Umbilical cord (tissue), 2 donors: ENCODE measurements at places on chromosomes 13 and 19. TPM values are rescaled to one million over a fixed set of nuclear protein-coding genes. Genes with fewer than 3 reads are reported as not detected.

- DNase-seq = peak; percentile 69
Measured at GRCh38 chr19:53772943-53773342, 51.2 kb downstream of the NLRP12 start.

- DNase-seq = no peak
Measured at GRCh38 chr13:74891610-74892009, 590.4 kb downstream of the TBC1D4 start.

DNA sequence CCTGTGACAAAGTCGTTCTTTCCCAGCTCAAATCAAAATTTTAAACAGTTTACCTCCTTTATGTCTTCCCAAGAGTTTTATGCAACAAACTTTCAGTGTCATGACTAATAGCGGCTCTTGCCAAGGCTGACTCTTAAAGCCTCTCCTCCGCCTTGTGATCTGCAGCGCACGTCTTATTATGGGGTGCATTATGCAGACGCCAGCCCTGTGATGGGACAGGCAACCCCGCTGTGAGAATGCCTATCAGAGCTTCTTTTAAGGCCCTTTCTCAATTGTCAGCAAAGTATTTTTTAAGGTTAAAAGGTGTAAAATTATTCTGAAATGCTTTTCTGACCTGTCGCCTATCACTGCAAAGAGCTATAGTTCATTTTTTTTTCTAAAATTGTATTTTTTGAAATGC is 152.8 kb downstream of the SOX1 start:
- DNase-seq = peak; percentile 2

DNA sequence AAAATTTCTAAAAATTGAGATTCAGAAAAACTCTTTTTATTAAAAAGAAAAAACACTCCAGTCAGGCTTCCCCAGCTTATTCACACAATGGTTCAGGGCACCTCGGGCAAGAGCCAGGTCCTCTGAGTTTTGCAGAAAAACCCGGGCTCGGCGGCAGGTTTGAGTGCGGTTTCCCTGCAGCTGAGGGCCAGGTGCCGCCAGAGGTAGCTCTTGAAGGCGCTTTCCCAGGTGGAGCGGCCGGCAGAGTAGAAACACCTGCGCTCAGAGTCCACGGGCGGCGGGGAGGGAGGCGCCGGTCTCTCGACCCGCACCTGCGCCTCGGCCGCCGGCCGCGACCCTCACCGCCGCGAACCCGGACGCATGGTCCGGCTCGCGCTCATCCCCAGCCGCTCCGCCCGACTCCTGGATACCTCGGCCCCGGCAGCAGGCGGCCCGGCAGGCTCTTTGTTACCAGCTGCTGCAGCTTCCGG is 444 bp downstream of the PROSER1 start:
- DNase-seq = no peak

DNA sequence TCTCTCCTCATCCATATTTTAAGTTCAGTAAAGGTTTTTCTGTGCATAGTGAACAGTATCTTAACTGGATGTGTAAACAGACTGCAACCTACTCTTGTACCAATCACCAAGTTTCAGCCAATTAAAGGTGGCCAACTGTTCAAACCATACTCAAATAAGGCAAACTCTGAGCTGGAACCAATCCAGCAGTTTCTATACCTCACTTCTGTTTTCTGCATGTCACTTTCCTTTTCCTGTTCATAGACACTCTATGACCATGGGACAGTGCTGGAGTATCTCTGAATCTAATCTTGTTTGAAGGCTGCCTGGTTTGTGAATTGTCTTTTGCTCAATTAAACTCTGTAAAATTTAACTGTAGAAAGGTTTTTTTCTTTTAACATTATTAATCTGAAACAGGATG is 470.3 kb upstream of the SLITRK6 start:
- DNase-seq = no peak

DNA sequence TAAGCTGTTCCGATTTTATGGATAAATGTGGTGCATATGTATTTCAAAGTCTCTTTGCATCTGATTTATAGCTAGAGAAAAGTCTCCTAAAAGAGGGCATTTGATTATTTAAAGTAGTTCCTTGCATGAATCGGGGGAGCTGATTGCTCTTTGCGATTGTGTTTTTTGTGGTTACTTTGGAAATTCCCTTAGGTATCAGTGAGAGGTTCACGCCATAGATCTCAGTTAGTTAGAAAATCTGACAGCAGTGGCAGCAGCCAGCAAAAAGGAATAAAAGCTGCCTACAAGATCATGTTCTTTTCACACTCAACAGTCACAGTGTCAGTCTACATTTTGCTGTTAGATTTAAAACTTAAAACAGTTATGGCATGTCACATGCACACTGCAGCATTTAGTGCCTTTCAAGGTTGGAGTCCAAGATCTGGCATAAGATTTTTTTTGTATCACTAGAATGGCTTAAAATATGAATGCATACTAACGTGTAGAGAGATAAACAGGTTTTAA is 436.5 kb upstream of the PCDH20 start:
- no peak for DNase-seq

DNA sequence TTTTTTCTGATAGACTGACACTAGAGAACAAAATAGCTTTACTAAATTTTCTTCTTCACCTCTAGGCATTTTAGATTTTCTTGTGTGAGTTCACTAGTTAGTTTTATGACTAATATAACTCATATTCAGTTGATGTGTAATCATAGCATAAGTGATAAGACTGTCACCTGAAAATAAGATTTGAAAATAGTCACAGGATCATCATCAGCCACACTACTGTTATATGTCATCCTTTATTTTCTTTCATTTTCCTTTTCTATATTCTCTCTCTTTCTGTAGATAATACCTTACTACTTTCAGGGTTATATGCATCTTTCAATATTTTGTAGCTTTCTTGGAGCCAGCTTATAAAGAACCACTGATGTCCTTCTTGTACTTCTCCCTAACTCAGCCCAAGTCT is 292.6 kb downstream of the TDRD3 start:
- no peak for DNase-seq

DNA sequence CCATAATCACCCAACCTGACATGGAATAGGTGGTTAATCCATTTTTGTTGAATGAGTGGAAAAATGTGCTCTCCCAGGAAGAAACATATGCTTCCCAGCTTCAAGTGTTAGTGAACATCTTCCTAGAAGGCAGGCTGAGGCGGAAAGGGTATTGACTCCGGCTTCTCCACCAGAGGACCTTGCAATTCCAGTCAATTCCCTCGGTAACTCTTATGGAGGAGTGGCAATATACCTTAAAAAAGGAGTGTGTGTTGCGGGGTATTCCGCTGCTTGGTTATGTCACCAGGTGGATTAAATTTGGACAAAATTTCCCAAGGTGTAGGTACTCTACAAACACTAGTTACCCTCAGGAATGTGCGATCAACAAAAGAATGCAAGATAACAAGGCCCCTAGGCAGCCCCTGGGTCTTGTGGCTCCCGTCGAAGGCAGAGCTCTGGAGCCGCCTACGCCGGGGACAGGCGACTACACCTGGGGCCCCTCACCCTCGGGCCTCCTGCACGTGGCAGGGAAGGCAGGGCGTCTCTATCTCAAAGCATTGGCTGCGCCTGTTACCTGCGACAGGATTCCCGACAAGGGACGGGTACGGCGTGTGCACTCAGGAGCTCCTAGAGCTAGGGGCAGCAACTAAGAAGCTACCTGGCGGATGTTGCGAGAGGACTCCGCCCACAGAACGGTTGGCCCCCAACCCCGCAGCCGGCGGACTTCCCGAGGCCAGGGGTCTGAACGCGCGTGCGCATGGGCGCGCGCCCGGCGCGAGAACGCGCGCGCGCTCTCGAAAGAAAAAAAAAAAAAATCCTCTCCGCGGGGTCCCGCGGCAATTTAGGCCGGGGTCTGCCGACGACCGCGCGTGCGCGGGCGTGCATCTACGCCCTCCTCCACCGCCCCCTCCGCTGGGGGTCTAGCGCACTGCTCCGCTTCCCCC is at the start of gene WDR87:
TSS of gene WDR87 (minus strand) at position 649 of the 923 bp plus-strand sequence. CDS start 8,355 bp downstream, outside the sequence.
- peak; percentile 10 for DNase-seq

GRCh38 chr13:74306496-74306895 is 172.3 kb upstream of the KLF12 start:
- peak; percentile 20 for DNase-seq

DNA sequence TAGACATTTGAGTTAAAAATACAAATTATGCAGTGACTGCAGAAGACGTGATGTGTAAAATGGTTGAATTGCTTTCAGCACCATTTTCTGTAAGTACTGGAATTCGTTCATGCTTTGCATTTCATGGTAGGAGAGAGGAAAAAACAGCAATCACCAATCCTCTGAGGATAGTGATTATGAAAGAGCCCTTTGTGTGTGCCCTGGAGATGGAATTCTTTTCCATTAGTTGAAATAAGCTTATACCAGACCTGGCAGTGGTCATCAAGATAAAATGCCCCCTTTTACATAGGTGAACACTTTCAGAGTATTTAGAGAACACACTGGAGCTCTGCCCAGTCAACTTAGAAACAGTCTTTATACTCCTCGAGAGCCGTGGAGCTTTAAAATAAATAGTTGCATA is 1.7 kb downstream of the CNMD start:
- DNase-seq = no peak

- DNase-seq = no peak
Measured at GRCh38 chr13:47087241-47087640, 190.4 kb upstream of the HTR2A start.

GRCh38 chr13:45196096-45196495 is 4.7 kb downstream of the KCTD4 start:
- peak; percentile 56 for DNase-seq

DNA sequence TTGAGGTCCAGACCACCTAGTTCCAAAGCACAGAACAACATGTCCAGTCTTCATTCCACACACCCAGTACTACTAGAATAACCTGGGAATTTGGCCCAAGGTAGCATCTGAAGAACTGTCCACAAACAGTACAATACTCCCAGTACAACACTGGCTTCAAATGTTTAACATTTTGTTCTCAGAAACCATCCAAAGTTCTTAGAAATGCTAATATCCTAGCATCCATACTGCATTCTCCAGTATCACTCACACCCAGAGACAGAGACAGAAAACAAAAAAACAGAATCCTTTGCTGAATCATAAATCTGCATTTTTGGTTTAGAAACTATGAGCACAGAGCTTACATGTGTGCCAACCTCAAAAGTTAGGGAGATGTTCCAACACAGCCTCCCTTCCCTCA is 490.8 kb downstream of the FOXO1 start:
- DNase-seq = peak; percentile 44

DNA sequence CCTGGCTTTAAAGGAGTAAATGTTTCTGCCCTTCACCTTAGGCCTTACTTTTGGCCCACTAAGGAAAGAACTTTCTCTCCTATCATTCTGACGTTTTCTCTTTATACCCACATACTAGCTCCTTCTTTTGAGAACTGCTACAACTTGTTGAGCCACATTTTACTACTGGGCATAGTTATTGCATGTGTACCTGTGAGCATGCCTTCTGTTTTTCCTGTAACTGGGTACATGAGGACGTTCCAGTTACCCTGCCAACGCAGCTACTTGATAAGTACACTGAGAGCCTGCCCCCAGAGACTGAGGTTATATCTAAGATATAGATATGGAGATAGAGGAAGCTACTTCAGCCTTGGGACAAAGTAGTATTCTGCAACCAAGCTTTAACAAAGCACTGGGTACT is 3.5 kb downstream of the CCDC169 start:
- no peak for DNase-seq

GRCh38 chr13:106143392-106143791 is 392.1 kb downstream of the EFNB2 start:
- no peak for DNase-seq

GRCh38 chr19:32396046-32396652 is 9.4 kb upstream of the DPY19L3 start:
- no peak for DNase-seq

DNA sequence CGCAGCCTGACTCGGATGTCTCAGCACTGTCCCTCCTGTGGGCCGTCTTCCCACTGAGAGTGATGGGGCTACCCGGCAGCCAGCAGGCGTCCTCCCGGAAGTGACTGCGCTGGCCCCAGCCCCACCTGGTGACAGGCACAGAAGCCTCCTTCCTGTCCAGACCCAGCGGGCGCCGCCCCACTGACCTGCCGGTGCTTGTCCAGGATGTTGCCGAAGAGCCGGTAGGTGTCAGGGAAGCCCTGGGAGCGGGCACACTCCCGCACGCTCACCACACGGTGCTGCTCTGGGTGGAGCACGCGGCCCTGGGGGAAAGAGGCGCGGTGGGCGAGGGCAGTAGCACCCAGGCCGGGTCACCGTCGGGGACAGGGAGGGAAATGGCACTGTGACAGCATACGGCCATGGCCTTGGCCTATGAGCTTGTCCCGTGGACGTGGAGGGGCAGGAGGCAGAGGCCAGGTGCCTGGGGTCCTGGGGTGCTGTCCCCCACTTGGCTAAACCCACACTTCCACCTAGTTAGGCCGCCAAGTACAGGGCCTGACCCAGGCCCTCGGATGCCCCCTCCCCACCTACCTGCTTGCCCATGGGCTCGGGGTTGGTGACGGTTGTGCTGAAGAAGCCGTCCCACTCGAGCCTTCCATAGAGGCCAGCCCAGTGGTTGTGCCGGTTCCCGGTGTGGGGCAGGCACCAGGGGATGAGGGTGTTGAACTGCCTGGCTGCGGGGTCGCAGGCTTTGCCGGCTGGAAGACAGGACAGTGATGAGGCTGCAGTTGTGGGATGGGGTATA is 16.0 kb upstream of the EIF3G start:
- no peak for DNase-seq

- peak; percentile 18 for DNase-seq
Measured at GRCh38 chr13:105118426-105118985, 1417.0 kb downstream of the EFNB2 start.

- DNase-seq = peak; percentile 27
Measured at GRCh38 chr19:16660763-16661479, at the start of gene TMEM38A. TMEM38A (plus strand) TSS chr19:16661139; CDS start chr19:16661218, 79 bp downstream.

- no peak for DNase-seq
Measured at GRCh38 chr19:1437609-1438008, 587 bp upstream of the RPS15 start.

DNA sequence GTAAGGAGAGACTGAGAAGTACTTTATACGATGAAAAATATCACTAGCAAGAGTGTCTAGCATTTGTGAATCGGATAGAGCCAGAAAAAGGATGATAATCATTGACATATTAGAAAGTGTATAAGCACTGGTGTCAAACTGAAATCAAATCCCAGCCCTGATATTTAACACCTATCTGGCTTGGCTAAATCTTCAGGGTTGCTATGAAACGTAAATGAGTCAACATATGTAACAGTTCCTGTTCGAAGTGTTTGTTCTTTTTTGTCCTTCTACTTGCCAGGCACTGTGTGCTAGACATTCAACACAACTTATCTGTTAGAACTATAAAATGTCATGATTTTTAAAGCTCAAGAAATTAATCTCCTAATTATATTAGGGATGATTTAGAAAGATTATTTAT is 40.8 kb downstream of the SERPINE3 start:
- DNase-seq = no peak

GRCh38 chr13:40452038-40452666 is 214.3 kb downstream of the FOXO1 start:
- no peak for DNase-seq

The CFAP97D2 gene
- 7.5 TPM for total RNA-seq

The FXYD7 gene
- 1.2 TPM for total RNA-seq

The ZNF606 gene
- total RNA-seq = 64.8 TPM

The ANKLE1 gene
- not detected for total RNA-seq

The GNG8 gene
- total RNA-seq = not detected

The LILRB4 gene
- 4.6 TPM for total RNA-seq

The PDE4C gene
- total RNA-seq = 9.9 TPM

The CNFN gene
- not detected for total RNA-seq

The GRIN2D gene
- 4.3 TPM for total RNA-seq
